ENCODE measurements at places on chromosomes 16 and 17. TPM values are rescaled to one million over a fixed set of nuclear protein-coding genes. Genes with fewer than 3 reads are reported as not detected.

The ABI3 gene
- total RNA-seq, result 3.3 TPM

The MEOX1 gene
- 4.1 TPM for total RNA-seq

DNA sequence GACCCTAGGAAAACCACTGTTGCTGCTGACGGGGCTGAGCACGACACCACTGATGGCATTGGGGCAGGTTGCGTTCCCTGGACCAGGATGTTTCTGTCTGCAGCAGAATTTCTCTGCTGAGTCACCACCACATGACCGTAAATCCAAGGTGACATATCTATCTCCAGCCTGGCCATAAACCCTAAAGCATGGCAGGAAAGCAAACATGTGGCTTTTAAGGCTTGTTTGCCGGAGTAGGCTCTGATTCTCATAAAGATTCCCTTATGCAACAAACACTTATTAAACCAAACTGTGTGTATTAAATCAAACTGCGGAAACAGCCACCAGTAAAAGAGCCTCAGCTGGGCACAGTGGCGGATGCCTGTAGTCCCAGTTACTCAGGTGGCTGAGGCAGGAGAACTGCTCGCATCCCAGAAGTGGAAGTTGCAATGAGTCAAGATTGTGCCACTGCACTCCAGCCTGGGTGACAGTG is 17.3 kb downstream of the MPHOSPH6 start:
- no peaks in the 10 kb centered on the region for H3K27me3 ChIP-seq
- H3K36me3 ChIP-seq, result no peaks in the 10 kb centered on the region
- H3K4me1 ChIP-seq, result no peaks in the 10 kb centered on the region
- no peak overlapping the region for H3K4me3 ChIP-seq
- no peak overlapping the region for H3K27ac ChIP-seq
- peak; percentile 57 for DNase-seq

GRCh38 chr17:43026595-43026994 is 1.6 kb downstream of the RND2 start:
- no peaks in the 10 kb centered on the region for H3K4me1 ChIP-seq
- no peak overlapping the region for H3K4me3 ChIP-seq
- H3K27me3 ChIP-seq, result no peaks in the 10 kb centered on the region
- H3K36me3 ChIP-seq, result no peaks in the 10 kb centered on the region
- no peak for DNase-seq

DNA sequence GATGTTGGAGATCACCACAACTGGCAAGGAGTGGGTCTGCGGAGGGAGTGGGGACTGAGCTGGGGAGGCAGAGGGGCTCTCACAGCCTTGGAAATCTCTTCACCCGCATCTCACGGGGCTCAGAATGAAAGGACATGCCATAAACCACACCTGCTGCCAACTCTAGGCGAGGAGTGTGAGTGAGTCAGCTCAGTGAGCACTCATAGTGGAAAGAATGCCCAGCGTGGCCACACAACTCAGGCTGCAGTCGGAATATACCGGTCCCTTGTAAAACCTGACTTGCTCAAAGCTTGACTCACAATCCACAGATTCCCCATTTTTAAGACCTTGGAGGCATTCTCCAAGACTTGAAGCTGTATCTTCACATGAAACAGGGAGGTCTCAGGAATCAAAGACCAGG is 36.7 kb downstream of the STAT5A start:
- DNase-seq, result peak; percentile 36
- H3K36me3 ChIP-seq, result peaks cover 32% of the 10 kb centered on the region
- no peak overlapping the region for H3K4me3 ChIP-seq

DNA sequence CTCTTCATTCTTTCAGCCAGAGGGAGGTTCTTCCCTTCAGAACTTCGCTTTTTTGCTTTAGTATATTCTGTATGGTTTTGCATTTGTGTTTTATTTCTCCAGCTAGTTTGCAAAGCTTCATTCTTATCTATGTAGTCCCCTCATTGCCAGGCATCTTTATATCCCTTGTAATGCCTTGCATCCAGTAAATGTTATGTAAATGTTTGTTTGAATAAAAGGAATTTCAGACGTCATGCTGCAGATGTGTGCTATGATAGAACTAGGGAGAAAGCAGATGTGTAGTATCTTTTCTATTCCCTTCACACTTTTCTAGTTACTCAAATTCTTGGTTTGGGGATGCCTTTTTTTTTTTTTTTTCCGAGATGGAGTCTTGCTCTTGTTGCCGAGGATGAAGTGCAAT is 62.6 kb upstream of the RASL10B start:
- no peak for DNase-seq
- H3K4me3 ChIP-seq, result no peak overlapping the region

The IRX5 gene
- 0.11 TPM for total RNA-seq

- no peak overlapping the region for H3K4me3 ChIP-seq
- no peak for DNase-seq
- no peaks in the 10 kb centered on the region for H3K4me1 ChIP-seq
- H3K27me3 ChIP-seq, result no peaks in the 10 kb centered on the region
Observed at GRCh38 chr16:51449441-51449840, 298.4 kb upstream of the SALL1 start.

DNA sequence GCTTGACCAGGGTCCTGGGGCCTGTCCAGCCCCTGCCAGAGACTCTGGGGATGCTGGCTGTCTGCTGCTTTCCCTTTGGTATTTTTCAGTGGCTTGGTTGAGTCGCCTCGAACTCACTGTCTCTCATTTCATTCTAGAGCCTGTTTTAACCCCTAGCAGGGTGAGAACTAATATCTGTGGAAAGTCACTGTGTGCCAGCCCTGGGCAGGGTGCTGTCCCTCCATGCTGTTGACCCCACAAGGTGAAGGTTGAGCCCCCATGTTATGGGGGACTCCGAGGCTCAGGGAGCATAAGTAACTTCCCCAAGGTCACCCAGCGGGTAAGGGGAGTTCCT is 33.0 kb downstream of the DCAKD start:
- H3K4me1 ChIP-seq, result peaks cover 3% of the 10 kb centered on the region
- H3K36me3 ChIP-seq, result no peaks in the 10 kb centered on the region
- no peak for DNase-seq
- peak overlapping the region; percentile 46 for H3K4me3 ChIP-seq
- no peaks in the 10 kb centered on the region for H3K27me3 ChIP-seq

GRCh38 chr17:14940108-14940937 is 324.8 kb downstream of the PMP22 start:
- no peaks in the 10 kb centered on the region for H3K36me3 ChIP-seq
- H3K27ac ChIP-seq, result no peak overlapping the region
- H3K27me3 ChIP-seq, result no peaks in the 10 kb centered on the region
- H3K4me1 ChIP-seq, result no peaks in the 10 kb centered on the region
- H3K4me3 ChIP-seq, result no peak overlapping the region
- DNase-seq, result no peak

- H3K27me3 ChIP-seq, result no peaks in the 10 kb centered on the region
- DNase-seq, result peak; percentile 66
- H3K27ac ChIP-seq, result peak overlapping the region; percentile 95
- no peaks in the 10 kb centered on the region for H3K36me3 ChIP-seq
- H3K4me1 ChIP-seq, result no peaks in the 10 kb centered on the region
- no peak overlapping the region for H3K4me3 ChIP-seq
Observed at GRCh38 chr16:85550953-85551924, 61.9 kb upstream of the GSE1 start.

DNA sequence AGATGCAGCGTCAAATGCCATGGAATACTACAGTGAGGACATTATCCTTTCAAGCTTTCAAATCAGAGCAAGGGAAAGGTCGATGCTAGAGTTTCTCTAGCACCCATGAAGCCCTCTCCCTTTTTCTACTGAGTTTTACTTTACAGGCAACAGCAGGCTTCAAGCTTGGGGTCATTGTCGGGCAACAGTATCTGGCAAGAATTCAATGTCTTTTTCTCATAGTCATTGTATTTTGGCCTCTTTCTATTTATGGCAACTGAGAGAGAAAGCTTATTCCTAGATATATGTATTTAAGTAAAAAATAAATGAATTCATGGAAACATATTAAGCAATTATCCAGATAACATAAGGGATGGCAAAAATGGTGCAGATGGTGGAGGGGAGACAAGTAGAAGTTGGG is 364 bp upstream of the CETP start:
- H3K36me3 ChIP-seq, result no peaks in the 10 kb centered on the region
- H3K27me3 ChIP-seq, result no peaks in the 10 kb centered on the region
- H3K27ac ChIP-seq, result no peak overlapping the region
- no peaks in the 10 kb centered on the region for H3K4me1 ChIP-seq
- no peak overlapping the region for H3K4me3 ChIP-seq

- no peaks in the 10 kb centered on the region for H3K27me3 ChIP-seq
- no peak overlapping the region for H3K27ac ChIP-seq
- no peaks in the 10 kb centered on the region for H3K36me3 ChIP-seq
- H3K4me1 ChIP-seq, result no peaks in the 10 kb centered on the region
Observed at GRCh38 chr17:63930951-63931575, 1.1 kb downstream of the CD79B start.

The RNF166 gene
- 9.2 TPM for total RNA-seq

The SPDYE4 gene
- not detected for total RNA-seq

The AMFR gene
- 92.4 TPM for total RNA-seq

GRCh38 chr16:70687671-70688245 is 1.9 kb upstream of the MTSS2 start:
- peak overlapping the region; percentile 74 for H3K27ac ChIP-seq
- H3K4me1 ChIP-seq, result peaks cover 12% of the 10 kb centered on the region
- H3K4me3 ChIP-seq, result no peak overlapping the region

DNA sequence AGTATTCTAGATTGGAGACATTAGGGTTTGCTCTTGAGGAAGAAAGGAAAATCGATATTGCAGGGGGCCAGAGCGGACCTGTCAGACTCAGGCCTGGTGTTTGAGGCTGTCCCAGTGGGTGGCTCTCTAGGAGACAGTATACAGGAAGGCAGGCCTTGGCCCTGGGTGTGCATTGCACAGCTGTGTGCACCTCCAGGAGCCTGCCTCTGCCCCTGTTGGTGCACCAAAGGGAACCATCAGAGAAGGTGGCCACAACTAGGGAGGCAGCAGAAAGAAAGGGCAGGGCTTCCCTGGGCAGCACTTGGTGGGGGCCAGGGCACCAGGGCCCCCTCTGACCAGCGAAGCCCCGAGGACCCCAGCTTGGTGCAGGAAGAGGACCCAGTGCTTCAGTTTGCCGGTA is 188.0 kb downstream of the NTN1 start:
- no peak overlapping the region for H3K4me3 ChIP-seq
- H3K27me3 ChIP-seq, result no peaks in the 10 kb centered on the region
- no peaks in the 10 kb centered on the region for H3K36me3 ChIP-seq
- no peak for DNase-seq

DNA sequence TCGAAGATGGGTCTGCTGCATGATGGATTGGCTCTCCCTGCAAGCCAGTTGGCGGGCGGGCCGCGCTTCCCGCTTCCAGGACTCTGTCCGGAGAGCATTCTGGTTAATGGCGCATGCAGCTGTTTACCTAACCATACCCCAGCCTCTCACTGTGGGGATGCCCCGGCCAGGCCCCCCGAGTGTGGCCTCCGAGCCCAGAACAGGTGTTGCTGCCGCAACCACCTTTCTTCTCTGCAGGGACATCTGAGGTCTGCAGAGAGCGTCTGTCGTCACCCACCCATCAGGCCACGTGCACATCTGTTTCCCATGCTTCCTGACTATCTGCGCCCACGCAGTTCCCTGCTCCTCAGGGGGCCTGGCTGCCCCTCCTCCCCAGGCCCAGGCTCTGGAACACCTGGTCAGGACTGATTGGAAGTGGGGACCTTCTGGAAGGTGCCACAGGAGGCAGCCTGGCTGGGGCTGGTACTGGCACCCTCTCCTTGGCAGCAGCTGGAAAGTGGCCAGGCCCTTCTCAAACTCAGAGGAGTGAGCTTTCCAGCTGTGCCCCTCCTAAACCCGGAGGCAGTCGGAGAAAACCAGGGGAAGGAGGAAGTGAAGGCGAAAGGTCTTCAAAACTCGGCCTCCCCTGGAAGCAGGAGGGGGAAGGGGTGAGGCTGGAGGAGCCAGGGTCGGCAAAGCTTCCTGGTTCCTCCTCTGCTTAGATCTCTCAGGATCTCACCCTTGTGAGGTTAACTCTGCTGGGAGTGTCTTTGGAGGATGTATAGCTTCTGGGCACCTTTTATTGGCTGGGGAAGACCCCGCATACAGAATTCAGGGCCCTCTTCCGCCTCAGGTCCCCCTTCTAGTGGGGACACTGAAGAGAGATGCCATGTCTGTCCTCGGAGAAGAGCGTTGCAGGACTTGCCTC is 64.5 kb upstream of the CIBAR2 start:
- peaks cover 9% of the 10 kb centered on the region for H3K27me3 ChIP-seq
- no peak overlapping the region for H3K27ac ChIP-seq
- DNase-seq, result no peak
- no peaks in the 10 kb centered on the region for H3K4me1 ChIP-seq
- H3K4me3 ChIP-seq, result no peak overlapping the region
- no peaks in the 10 kb centered on the region for H3K36me3 ChIP-seq

DNA sequence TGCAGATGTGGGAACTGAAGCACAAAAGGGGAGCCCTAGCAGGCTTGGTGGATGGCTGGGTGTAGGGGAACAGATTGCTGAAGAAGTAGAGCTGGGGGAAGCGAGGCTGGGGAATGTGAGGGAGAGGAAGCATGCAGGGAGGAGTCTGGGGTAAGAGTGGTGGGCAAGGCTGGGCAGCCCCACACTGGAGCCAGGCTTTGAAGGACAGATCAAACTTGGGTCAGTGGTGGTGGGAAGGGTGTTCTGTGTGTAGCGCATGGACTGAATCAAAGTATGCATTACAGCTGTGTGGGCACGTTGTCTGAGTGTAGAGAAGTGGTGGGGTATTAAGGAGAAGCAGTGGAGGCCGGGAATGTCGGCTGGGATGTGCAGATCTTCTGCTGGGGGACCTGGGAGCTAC is 116.0 kb downstream of the CYLD start:
- no peak overlapping the region for H3K4me3 ChIP-seq
- H3K36me3 ChIP-seq, result no peaks in the 10 kb centered on the region
- H3K27me3 ChIP-seq, result no peaks in the 10 kb centered on the region

DNA sequence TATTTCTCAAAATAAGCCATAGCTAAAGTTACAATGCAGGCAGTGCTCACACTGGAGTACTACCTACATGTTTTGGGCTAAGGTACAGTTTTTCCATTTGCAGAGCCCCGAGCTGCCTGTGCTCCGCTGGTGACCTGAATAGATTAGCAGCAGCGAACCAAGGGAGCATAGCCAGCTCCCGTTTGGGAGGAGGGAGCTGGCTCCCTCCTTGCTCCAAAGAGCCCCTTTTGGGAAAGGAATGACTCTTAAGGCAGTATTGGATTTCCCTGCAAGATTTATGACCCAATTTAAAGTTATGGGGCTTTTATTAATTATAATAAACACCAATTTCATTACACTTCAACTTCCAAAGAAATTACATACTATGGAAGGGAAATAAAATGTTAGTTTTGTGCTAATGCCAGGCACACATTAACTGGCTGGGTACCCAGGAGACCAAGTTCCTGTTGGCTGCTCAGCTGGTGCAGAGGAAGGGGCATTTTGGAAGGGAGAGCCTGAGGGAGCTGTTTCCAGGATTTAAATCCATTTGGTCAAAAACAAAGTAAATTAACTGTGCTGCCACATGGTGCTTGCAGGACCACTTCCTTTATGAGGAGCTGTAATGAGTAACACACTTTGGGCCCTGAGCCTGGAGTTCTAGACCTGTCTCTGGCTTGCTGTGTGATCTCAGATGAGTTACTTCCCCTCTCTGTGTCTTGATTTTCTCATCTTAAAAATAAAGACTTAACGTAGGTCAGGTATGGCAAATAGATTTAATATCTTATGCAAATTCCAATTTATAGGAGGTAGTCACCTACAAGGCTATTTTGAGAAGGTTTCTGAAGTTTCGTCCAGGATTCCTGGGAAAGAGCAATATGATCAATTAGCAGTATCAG is 362.1 kb upstream of the CCL2 start:
- H3K27me3 ChIP-seq, result no peaks in the 10 kb centered on the region
- H3K36me3 ChIP-seq, result no peaks in the 10 kb centered on the region
- no peak overlapping the region for H3K27ac ChIP-seq

- no peak overlapping the region for H3K27ac ChIP-seq
- no peaks in the 10 kb centered on the region for H3K36me3 ChIP-seq
- H3K27me3 ChIP-seq, result no peaks in the 10 kb centered on the region
- no peaks in the 10 kb centered on the region for H3K4me1 ChIP-seq
- no peak for DNase-seq
- no peak overlapping the region for H3K4me3 ChIP-seq
Observed at GRCh38 chr16:83171396-83171795, 544.6 kb downstream of the CDH13 start.
